ENCODE measurements at places on chromosomes 6 and 20.

GRCh38 chr20:57481281-57481711 is 43.6 kb downstream of the CTCFL start:
- no peak for DNase-seq

- DNase-seq, result no peak
Observed at GRCh38 chr6:105449756-105450390, 47.0 kb upstream of the PREP start.

DNA sequence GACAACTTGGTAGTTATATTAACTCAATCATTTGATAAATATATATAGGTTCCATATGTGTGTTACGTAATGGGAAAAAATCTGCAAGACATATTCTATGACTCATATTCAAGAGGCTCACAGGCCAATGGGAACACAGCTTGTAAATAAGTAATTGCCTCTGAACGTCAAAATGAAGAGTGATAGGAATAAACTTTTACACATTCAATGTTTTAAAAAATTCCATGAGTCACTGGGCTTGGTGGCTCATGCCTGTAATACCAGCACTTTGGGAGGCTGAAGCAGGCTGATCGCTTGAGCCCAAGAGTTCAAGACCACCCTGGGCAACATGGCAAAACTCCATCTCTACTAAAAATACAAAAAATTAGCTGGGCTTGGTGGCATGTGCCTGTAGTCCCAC is 209.4 kb upstream of the MCHR2 start:
- no peak for DNase-seq

DNA sequence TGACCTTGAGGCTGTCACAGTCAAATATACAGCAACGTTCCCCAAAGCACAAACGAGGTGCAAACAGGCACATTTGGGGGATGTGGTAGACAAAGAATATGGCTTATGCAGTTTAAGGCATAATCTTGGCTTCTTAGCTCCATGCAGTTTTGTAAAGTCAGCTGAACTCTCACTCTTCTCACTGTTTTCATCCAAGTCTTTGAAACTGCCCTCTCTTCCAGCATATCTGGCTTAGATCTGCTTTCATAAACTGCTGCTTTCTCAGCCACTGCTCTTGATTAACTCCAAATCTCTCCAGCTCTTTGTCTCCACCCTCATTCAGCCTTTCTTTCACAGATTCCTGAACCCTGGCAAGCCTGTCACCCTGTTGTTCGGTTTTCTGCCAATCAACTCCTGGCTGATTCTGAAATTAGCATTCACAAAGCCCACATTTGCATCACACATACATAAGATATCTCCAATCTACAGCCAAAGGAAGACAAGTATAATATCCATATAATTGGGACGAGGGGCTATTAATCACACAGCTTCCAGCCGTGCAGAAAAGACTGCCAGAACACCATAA is 301.1 kb upstream of the RNF217 start:
- no peak for DNase-seq

- DNase-seq, result no peak
Observed at GRCh38 chr6:79810185-79810705, 137.1 kb downstream of the ELOVL4 start.

- no peak for DNase-seq
Observed at GRCh38 chr6:151974061-151974617, 166.7 kb downstream of the ESR1 start.

- no peak for DNase-seq
Observed at GRCh38 chr6:134689641-134690040, 260.3 kb downstream of the ALDH8A1 start.

DNA sequence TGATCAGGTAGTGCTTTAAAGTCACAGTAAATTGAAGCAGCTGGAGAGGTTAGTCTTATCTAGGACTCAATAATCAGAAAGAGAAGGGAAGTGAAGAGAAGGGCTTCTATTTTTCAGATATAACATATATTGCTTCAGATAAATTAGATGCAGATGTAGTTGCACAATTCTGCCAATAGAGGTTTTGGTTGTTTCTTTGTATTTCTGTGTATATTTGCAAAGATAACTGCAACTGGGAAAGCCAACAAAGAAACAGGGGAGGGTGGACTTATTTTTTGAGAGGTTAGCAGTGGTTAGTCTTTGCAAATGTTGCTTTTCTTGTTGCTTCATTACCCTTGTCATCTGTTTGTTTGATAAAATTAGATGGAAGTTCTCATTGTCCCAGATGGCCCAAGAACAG is 106.6 kb downstream of the ADGRG6 start:
- DNase-seq, result no peak

DNA sequence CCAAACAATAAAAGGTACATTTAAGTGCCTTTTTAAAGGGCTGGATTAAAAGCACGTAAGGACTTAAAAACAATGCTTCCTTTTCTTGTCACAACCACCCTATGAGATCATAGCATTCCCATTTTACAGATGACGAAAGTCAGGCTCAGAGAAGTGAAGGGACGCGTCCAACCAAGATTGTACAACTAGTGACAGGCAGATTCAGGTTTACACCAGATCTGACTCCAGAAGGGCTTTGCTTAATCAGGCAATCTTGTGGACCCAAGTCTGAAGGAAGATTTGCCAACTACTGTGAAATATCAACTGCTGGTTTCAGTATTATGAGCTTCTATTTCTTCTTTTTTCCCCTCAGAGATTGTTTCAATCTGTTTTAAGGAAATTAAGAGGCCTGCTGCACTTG is 877 bp downstream of the ENPP4 start:
- no peak for DNase-seq

- DNase-seq, result no peak
Observed at GRCh38 chr6:113094779-113095178, 747.6 kb downstream of the RFPL4B start.

- peak; percentile 81 for DNase-seq
Observed at GRCh38 chr6:169212897-169213813, 40.5 kb downstream of the THBS2 start.

- DNase-seq, result no peak
Observed at GRCh38 chr6:44504301-44504791, 116.8 kb downstream of the CDC5L start.

GRCh38 chr20:25197183-25197869 is 1.8 kb downstream of the ENTPD6 start:
- DNase-seq, result no peak

GRCh38 chr6:96862560-96862959 is 25.3 kb upstream of the GPR63 start:
- no peak for DNase-seq

DNA sequence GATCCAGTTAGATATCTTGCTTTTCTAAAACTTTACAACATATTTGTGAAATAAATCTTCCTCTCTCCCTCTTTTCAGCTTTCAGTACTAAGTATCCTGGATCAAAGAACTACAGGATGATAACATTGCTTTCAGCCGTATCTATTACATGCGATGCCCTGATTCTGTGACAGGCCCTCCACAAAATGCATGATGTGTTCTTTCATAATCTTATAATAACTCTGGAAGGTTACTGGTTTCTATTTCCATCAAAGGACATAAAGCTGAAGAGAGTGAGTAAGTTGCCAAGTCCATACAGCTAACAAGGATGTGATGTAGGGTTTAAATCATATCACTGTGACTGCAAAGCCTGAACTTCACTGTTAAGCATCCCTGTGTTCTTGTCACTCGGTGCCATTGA is 62.9 kb upstream of the ADGRG6 start:
- DNase-seq, result no peak

DNA sequence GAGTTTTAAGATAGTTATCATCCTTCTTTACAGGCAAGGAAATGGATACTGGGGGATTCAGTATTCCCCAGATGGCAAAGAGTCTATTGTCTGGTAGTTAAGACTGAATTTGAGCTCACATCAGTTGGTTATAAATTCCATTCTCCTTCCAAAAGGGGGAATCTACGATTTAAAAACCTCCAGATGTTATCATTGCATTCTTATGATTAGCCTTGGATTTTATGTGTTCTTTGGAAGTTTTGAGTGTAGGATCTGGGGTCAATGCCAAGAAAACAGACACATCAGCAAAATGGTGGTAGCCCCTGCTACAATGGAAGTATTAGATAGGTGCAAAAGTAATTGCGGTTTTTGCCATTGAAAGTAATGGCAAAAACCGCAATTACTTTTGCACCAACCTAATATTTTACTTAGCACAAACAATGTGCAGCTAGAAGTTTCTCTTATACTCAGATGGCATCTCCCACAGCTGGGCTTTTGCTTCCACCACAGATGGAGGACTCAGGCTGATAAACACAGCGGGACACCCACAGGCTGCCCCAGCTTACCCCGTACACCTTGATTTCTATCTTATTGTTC is 168.2 kb upstream of the RIN2 start:
- DNase-seq, result no peak

DNA sequence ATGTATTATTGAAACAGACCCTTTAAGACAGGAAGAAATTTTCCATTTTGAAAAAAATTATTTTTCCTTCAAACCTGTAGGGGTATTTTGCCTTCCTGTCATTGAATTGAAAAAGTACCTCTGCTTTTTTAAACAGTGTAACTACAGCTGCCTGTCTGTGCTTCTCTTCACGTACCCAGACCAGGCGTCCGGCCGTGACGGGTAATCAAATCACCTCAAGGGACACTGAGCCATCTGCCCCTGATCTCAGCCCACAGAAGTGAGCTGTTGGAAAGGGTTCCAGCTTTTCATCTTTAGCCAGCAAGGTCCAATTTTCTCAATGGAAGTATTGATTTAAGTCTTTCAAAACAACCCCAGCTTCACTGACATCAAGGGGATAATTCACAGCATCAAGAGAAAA is 58.0 kb downstream of the SLC35D3 start:
- DNase-seq, result no peak

- DNase-seq, result no peak
Observed at GRCh38 chr6:156617376-156617775, 159.8 kb upstream of the ARID1B start.

- no peak for DNase-seq
Observed at GRCh38 chr20:45867819-45868176, 10.4 kb downstream of the ZSWIM3 start.

DNA sequence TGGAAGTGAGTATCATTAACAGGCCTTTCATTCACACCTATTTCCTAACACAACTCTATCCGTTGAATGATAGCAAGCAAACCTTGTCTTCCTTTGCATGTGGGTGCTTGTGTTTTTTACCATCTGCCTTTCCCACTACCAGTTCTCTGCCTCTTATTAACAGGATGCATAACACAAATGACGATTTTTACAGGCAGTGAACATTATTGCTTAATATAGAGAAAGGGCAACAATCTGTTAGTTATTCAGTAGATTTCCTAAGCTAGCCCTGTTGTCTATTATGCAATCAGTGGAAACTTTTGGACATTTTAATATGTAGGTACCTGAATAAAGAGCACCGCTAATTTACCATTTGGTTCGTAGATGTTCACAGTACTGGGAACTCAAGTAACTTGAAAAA is 348.8 kb upstream of the PLCB4 start:
- no peak for DNase-seq
